NCI-H1417 treated with DMSO at 0.1 percent for 48 hours (cell line): ENCODE measurements at places on chromosomes 16 and 17.

DNA sequence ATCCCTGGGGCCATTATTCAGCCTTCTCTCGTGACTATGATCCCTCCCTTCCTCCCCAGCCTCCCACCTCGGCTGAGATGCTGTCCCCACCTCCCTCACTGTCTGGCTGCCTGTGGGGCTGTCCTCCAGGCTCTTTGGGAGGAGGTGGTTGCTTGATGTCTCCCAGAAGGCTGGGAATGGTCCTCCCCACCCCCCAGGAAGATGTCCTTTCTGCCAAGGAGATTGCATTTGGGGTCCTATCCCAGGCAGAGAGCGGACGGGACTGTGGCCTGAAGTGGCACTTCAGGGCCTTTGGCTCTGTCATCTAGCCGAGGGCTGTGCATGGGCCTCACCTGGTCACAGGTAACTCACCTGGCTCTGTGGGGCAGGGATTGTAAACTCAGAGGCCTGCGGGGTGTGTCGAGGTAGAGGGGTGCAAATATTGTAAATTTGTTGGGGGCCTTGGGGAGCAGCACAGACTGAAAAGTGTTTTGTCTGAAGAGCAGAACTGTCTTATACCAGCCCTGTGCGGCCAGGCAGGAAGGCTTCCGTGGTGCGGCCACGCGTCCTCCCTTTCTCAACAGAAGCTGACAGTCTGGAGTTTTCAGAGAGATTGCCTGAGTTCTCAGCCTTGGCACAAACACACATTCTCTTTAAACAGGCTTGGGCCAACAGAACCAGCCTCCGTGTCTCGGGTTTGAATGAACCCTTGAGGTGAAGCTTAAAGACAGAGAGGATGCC, 177.9 kb downstream of the SEC14L1 start:
- DNase-seq: no peak

GRCh38 chr17:79424471-79425185, 186.2 kb downstream of the RBFOX3 start:
- no peak for DNase-seq

DNA sequence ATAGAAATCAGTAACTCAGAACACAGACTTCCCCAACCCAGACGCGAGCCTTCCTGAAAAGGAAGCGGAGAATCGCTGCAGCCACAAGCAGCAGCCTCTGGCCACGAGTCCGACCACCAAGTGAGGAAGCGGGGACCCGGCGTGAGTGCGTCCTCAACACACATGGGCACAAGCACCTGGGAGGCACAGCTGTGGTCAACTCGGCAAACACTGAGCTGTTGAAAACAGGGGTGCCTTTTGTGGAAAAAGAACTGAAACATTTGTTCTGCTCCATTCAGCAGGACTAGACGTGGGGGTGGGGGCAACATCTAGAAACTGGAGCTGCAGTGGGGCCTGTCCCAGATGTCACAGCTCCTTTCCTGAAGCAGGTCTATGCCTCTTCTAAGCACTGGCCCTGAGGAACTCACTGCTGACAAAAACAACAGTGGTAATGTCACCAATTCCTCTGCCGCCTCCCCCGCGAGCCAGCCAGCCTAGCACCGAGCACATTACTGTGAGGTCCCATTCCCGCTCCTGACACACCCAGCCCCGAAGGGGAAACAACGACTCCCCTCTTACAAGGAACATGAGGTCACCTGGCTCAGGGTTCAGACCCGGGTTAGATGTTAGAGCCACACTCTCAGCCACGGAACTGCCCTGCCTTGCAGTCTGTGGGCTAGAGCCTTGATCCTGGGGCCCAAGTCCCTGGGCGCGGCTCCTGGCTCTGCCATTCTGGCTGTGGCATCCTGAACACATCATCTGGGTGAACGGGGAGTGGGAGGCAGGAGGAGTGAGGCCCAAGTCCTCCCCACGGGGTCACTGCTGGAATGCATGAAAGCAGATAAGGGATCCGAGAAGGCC, 29.0 kb downstream of the KDM8 start:
- DNase-seq: no peak

GRCh38 chr17:70053241-70054234, 21.5 kb upstream of the KCNJ16 start:
- DNase-seq: no peak

DNA sequence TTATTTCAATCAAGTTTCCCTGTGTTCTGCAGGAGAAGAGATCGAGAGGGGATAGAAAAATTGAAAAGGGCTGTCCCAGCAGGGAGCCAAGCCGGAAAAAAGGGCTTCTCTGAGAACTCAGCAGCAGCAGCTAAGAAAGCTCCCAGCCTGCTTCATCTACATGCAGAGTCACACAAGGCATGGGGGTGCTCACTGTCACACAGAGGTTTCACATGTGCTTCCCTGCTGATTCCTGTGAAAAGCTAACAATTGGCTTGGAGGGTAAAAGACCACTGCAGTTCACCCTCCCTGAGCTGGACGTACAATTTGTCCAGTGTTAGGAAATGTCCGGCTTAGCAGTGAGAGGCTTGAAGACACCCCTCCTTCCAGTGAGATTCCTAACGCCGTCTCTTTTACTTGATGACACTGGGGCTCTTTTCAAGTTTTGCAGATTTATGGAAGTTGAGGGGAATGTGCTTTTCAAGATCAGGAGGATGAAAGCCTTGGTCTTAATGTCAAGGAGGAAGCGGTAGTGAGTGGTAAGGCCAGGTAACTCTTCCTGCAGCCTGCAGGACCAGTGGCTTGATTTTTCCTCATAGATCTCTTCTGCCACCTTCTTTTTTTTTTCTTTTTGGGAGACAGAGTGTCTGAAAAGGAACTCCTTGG, 85.6 kb downstream of the WNT3 start:
- no peak for DNase-seq
